ENCODE measurements at places on chromosomes 2 and 18. TPM values are rescaled to one million over a fixed set of nuclear protein-coding genes. Genes with fewer than 3 reads are reported as not detected.
A peak's percentile ranks its signal among the peaks of the same experiment; 100 is the strongest.

- no peak for DNase-seq
Measured at GRCh38 chr2:227610123-227610522, 4.5 kb downstream of the SCYGR3 start.

DNA sequence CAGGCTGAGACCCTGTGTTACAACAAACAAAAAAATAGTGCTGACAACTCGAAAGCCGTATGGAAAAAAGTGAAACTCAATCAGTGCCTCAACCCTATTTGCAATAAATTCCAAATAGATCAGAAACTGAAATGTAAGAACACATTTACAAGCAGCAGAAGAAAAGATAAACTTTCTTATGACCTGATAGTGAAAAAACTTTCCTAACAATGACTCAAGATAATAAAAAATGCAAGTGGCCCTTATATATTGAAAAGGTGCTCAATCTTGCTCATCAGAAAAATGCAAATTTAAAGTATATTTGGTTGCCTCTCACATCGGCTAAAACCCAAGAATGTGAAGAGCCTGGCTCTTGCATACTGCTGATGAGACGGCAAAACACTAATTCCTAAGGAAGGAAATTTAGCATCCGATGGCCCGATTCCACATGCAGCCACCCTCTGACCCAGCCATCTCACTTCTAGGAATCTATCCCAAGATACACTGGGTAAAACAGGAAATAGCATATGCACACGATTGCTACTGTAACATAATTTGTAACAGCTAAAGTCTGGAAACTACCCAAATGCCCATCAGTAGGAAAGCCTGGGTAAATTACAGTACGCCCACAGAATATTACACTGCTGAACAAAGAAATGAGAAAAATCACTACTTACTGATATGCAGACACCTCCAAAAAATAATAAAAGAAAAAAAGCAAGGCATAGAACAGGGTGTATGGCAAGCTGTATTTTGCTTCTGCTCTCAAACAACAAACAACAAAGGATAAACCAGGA, 56.8 kb downstream of the HDLBP start:
- DNase-seq: no peak

The UPP2 gene
- polyA plus RNA-seq: 7.0 TPM

GRCh38 chr2:28543316-28544035, 47.6 kb downstream of the PLB1 start:
- peak; percentile 19 for DNase-seq

DNA sequence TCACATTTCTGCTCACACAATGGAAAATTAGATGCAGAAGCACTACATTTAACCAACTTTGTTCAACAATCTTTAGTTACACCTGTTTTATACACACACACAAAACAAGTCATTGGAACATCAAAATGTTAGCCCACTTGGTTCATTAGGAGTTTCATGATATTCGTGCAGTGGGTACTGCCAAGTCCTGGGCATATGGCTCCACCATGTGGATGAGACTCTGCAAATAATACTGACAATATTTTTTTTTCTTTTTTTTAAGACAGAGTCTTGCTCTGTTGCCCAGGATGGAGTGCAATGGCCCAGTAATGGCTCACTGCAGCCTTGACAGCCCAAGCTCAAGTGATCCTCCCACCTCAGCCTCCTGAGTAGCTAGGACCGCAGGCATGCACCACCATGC, 34.5 kb upstream of the GRB14 start:
- no peak for DNase-seq

- DNase-seq: no peak
Measured at GRCh38 chr18:27763936-27764335, 413.0 kb downstream of the CDH2 start.

GRCh38 chr2:146124741-146125140, 1604.8 kb upstream of the ZEB2 start:
- DNase-seq: no peak

The AGXT gene
- 0.21 TPM for polyA plus RNA-seq

GRCh38 chr2:196249860-196250259, 78.5 kb upstream of the STK17B start:
- DNase-seq: no peak

GRCh38 chr2:20622731-20623130, 28.2 kb downstream of the HS1BP3 start:
- DNase-seq: no peak

The DSEL gene
- 24.5 TPM for polyA plus RNA-seq

GRCh38 chr2:10255189-10256030, 47.3 kb upstream of the HPCAL1 start:
- DNase-seq: no peak

DNA sequence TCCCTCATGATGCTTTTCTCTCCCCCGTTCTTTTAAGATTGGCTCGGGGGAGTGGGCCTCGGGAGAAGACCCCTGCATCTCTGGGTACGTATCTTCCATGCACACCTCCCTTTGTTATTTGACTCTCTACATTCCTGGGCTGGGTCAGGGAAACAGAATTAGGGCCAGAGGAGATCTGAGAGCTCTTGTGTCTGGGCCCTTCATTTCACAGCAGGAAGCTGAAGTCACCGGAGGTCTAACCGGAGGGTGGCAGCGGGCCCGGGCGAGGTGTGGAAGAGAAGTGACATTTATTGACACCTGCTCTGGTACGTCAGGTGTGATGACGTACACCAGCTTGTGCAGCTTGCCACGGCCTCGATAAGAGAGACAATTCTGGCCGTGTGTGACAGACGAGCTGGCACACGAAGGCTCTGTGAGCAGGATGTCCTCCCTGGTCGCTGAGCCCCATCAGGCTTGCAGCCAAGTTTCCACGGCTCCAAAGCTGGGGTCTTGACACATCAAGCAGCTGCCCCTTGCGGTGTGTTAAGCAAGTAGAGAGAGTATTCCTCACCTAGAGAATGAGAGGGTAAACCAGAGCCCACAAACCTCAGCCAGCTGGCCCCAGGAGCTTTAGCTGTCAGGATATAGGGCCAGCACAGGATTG, 30.4 kb downstream of the TOGARAM2 start:
- DNase-seq: no peak

- no peak for DNase-seq
Measured at GRCh38 chr2:9631878-9632700, 1.3 kb upstream of the YWHAQ start.

The SFT2D3 gene
- not detected for polyA plus RNA-seq

DNA sequence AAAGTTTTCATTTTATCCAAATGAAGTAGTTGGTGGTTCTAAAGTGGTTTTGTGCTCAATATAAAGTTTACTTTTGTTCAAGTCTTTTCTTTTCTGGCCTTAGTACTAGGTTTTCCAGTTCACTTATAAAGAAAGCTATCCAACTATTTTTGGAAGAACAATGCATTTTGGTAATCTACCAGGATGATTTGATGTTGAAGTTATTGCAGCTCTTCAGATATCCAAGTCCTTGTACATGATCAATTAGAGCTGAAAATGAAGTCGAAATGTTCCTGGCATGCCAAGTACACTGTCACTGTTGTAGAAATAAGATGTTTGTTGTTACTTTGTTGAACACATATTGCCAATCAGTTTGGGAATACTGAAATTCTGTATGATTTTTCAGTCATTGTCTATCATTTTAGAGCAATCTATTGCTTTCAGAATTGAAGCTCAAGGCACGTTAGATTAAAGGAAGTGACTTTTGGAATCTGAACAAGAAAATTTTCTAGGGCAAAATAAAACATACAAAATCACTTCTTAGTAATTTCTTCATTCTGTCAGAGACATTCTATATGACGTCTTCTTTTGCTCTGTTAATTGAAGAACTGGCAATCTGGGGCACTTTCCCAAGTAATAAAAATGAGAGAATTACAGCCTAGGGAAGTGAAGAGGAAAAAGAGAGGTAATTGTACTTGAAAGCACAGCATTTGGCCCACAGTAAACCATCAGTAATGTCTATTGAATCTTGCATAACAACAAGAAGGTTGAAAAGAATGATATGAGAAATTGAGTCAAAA, 232.3 kb downstream of the MREG start:
- DNase-seq: no peak

- DNase-seq: no peak
Measured at GRCh38 chr18:34223164-34223892, 1.4 kb downstream of the NOL4 start.

DNA sequence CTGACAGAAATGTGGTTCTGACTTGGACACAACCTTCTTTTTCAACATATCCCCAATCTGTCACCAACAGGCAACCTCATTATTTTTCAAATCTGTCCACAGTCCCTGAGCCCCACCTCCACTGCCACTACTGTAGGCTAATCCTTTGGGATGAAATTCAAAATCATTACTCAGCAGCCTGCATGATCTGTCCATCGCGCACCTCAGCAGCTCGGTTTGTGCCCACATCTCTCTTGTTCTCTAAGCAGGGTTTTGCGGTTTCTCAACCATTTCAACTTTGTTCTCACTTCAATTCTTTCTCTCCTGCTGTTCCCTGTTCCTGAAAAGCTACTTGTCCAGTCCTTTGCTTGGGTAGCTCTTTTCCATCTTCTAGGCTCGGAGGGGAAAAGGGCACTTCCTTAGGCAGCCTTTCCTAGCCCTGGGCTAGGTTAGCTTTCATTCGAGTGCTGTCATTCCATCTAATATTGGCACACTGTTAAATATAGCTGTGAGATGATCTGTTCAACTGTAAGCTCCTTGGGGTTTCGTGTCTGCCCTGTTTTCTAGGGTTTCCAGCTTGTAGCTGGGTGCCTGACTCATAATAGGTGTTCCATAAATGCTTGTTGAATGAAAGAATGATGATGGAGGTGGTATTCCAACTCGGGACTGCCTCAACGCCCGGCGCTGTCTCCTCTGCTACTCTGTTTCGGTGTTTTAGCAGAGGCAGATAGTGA, 653 bp upstream of the ANKAR start:
- no peak for DNase-seq

DNA sequence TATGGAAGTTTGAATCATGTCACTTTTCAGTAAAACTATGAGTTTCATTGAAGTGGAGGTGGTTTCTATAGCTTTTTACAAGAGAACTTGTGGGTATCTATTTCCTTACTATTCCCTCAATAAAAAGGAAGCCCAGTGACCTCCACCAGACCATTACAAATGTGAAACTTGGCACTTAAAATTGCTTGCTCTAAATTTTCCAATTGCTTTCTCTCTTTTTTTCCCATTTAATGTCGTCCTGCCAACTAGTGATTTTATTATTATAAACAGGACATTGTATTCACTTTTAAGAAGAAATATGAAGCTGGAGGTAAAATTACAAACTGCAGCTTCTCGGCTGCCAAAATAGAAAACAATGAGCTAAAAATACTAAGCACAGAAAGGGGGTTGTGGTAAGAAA, 208.2 kb upstream of the ALPP start:
- no peak for DNase-seq

- no peak for DNase-seq
Measured at GRCh38 chr2:238277695-238278094, 10.7 kb downstream of the PER2 start.

- DNase-seq: no peak
Measured at GRCh38 chr2:132811148-132811915, 141.3 kb upstream of the LYPD1 start.

- no peak for DNase-seq
Measured at GRCh38 chr2:73339201-73339600, 45.9 kb upstream of the EGR4 start.

- DNase-seq: no peak
Measured at GRCh38 chr2:219959471-219959870, 332.0 kb downstream of the SLC4A3 start.

The RABL2A gene
- polyA plus RNA-seq: 46.1 TPM

DNA sequence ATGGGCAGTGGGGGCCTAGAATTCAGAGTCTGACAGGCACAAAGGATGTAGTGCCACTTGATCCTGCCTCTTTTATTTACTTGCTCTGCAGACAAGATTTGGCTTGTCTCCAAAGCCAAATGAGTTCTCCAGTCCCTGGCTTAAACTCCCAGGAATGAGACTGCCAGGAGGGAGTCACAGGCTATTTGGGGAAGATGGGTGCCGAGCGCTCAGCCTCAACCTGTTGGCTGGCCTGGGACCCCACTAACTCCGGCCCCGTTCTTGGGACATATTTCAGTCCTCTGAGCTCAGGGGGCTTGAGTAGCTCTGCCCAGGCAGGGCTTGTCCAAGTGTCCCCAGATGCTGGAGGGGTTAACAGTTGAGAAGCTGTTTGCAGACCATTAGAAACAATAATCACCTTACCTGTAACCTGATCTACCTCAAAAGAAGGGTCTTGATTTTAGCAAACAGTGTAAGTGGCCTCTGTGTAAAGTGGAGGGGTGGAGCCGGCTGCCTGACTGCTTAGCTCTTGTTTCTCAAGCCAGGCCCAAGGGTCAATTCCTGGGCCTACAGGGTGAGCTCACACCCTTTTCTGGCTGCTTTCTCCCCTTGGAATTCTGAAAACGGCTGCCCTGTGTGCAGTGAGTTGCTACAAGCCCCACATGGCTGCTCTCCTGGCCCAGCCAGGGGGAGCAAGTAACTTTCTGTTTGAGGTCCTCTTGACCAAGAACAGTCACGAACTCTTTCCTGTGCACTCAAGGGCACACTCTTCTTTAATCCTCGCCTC, 27.1 kb upstream of the FZD5 start:
- no peak for DNase-seq

The SERPINB13 gene
- polyA plus RNA-seq: not detected

DNA sequence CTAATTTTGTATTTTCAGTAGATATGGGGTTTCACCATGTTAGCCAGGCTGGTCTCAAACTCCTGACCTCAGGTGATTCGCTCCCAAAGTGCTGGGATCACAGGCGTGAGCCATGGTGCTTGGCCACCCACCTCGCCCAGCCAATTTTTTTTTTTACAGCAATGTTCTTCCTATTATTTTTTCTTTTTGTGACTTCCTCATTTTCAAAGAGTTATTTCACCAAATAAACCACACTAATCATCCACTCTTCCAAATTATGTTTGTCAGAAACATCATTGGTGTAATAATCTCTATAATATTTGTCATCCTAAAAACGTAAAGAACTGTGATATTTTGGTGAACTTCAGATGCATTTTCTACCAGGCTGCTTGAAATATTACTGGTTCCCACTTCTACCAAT, 16.3 kb upstream of the PDCL3 start:
- no peak for DNase-seq

The CD207 gene
- 0.08 TPM for polyA plus RNA-seq

- no peak for DNase-seq
Measured at GRCh38 chr2:176128982-176129796, at the start of gene HOXD8. Gene HOXD8 (plus strand): TSS chr2:176129705. CDS start chr2:176130367, 662 bp downstream.

DNA sequence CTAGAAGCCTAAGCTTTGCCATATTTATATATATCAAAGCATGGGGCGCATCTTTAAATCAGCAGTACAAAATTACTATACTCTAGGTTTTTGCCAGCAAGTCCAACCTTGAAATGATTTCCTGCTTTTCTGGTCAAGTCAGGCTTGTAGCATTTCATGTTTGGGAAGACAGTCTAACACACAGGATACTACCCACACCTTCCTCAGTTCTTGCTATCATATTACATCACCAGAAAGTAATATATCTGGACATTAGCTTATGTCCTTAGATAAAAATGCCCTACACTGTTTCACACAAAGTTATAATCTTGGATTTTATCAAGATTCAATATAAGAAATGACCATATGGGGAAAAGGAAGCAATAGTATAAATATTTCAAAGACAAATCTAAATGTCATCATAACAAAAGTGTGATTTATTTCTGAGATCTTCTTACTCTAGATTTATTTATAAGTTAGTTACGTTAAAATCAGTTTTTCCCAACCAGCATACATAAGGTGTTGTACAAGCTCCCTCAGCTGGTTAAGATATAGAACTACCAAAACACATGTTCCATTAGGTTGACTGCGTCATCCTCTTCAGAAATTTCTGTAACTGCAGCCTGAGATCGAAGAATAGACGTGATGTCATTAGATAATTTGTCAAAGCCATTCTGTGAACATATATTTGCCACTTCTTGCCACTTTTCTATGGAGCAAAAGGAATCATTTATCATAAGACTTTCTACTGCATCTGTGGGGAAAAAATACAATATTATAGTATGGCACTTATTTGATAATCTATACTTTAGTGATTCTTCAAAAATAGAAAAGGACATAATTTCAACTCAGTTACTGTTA, 56.6 kb downstream of the CLHC1 start:
- DNase-seq: no peak

The DCDC2C gene
- polyA plus RNA-seq: 0.46 TPM

- no peak for DNase-seq
Measured at GRCh38 chr2:142557391-142557790, 320.1 kb upstream of the KYNU start.

All from right renal pelvis (tissue), 4 donors.